ENCODE measurements at places on chromosomes 6 and 20.

GRCh38 chr6:17151888-17152287 is 50.0 kb downstream of the STMND1 start:
- no peak overlapping the region for H3K27ac ChIP-seq
- H3K4me3 ChIP-seq, result no peak overlapping the region
- DNase-seq, result no peak

DNA sequence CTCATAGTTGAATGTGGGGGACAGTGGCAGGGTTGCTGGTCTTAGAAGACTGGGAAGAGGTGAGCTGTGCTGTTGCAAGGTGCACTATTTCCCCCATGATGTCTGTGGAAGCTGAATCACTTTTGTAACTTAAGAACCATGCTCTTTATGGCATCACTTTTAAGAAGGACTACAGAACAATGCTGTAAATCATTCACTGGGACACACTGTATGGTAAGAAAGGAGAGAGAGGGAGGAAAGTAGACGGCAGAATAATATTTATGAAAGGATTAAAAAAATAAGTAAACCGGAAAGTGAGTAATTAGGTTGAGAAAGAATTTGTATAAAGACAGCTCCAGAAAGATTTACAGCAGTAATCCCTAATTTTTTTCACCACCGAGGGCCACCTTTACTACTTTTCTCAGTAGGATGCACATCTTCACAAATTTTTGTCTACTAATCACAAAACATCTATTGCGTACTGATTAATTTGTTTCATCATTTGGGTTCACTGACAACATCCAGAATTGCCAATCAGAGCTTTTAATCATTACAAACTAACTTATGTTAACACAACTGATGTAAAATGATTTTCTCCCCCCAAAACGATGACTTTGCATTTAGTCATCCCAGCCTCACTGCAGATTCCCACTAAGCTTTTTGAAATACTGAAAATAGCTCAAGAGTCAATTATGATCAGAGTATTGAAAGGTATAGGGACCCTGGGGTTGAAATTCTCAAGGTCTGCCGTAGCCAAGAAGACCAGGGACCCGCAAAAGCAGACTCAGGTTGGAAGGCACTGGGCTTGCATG is 560.7 kb upstream of the NOX3 start:
- H3K4me3 ChIP-seq, result no peak overlapping the region
- no peaks in the 10 kb centered on the region for H3K4me1 ChIP-seq
- no peaks in the 10 kb centered on the region for H3K27me3 ChIP-seq
- H3K27ac ChIP-seq, result no peak overlapping the region

DNA sequence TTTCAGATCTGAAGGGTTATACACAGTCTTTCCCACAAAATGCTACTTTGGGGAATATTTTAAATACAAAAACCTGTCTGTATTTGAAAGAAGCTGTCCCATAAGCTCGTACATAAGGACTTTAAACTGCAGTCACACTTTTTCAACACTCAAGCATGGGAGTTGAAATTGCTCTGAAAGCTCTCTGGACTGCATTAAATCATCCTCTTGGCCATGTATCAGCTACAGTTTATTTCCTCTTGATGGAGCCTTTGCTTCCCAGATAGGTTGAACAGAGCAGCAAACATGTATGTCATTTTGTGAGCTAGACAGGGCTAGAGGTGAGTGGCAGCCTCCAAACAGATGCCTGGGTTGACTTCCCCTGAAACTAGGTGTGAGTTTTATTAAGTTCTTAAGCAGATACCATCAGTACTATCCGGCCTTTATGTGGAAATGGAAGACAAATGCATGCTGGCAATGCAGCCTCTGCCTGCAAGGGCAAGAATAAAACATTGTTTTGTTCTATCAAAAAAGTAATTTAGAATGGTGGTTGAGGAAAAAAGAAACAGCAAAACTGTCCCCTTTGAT is 105.9 kb upstream of the ENPP5 start:
- DNase-seq, result no peak
- H3K27me3 ChIP-seq, result no peaks in the 10 kb centered on the region
- peaks cover 15% of the 10 kb centered on the region for H3K4me1 ChIP-seq
- no peak overlapping the region for H3K4me3 ChIP-seq
- H3K36me3 ChIP-seq, result no peaks in the 10 kb centered on the region

DNA sequence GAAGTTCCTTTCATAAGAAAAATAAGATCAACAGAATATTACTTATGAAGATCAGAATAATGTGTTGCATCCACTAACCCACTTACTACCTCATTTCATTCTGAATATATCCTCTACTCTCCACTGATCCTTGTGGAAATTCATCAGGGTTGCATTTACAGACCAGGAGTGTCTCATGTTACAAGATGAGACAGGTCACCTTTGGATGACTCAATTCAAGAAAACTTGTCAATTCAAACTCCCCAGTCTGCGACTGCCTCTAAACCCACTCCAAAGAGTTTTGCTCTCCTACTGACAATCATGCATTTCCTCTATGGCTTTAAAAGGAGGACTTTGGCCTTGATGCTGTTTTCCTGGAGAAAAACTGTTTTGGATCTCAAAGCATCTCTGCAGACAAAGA is 68.4 kb downstream of the ID4 start:
- no peaks in the 10 kb centered on the region for H3K27me3 ChIP-seq
- H3K27ac ChIP-seq, result no peak overlapping the region
- no peaks in the 10 kb centered on the region for H3K4me1 ChIP-seq
- DNase-seq, result no peak
- no peak overlapping the region for H3K4me3 ChIP-seq

DNA sequence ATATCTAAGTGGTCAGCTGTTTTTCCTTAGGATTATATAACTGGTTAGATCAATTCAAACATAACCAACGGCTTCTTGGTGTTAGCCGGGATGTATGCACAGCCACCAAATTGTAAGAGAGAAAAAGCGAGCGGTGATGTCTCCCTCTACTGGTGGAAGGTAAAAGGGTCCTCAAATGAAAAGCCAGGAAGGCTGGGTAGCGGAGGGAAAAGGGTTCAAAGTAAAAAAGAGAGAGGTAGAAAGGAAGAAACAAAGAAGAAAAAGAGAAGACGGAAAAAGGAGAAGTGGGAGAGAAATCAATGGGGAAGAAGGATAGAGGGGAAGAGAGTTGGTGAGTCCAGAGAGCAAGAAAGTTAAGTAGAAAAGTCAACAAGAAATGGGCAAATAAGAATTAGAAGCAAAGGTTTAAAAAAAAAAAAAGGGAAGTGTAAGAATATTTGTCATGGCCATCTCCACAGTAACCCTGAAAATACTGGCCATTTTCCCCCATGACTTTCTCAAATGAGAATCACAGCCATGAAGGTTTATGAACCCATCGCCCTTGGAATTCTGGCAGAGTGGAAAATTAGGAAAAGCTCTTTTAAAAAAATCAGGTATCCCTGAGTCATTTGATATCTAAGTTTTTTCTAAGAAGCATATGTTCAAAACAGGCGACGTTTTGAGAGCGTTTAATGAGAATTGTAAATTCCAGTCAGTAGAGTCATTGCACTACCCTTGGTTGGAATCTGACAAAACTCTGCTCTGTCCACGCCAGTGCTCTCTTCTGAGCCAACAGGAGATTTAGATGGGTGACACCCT is 155.6 kb upstream of the SNX9 start:
- H3K36me3 ChIP-seq, result no peaks in the 10 kb centered on the region
- peaks cover 35% of the 10 kb centered on the region for H3K4me1 ChIP-seq

GRCh38 chr6:40419377-40419776 is 167.8 kb downstream of the LRFN2 start:
- no peak overlapping the region for H3K4me3 ChIP-seq
- H3K4me1 ChIP-seq, result no peaks in the 10 kb centered on the region
- peak; percentile 10 for DNase-seq
- no peaks in the 10 kb centered on the region for H3K27me3 ChIP-seq

GRCh38 chr20:46122516-46123481 is 4.7 kb downstream of the CD40 start:
- no peak overlapping the region for H3K27ac ChIP-seq
- no peak overlapping the region for H3K4me3 ChIP-seq
- no peak for DNase-seq

DNA sequence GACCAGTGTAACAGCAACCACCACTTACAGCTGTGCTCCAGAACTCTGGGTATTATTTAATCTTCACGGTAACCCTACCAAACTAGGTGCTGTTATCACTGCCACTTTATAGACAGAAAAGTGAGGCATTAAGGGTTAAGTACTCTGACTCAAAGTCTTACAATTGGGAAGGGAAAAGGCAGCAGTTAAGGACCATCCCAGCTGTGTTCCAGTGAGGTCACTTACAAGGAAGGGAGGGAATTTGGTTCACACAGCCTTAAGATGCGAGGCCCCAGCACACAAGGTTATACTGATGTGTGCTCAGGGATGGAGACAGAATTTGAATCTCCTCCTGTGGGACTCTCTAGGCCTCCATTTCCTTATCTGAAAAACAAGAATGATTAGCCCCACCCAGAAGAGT is 46.7 kb downstream of the TRERF1 start:
- H3K27me3 ChIP-seq, result no peaks in the 10 kb centered on the region
- H3K4me1 ChIP-seq, result peaks cover 42% of the 10 kb centered on the region
- DNase-seq, result peak; percentile 73
- H3K27ac ChIP-seq, result peak overlapping the region; percentile 65
- H3K36me3 ChIP-seq, result no peaks in the 10 kb centered on the region
- 0 out of 2 replicates have a peak overlapping the region, but pooled peaks have one; percentile 15 for H3K4me3 ChIP-seq

All from GM23248 (cell line).